ENCODE measurements at places on chromosomes 5 and 9. TPM values are rescaled to one million over a fixed set of nuclear protein-coding genes. Genes with fewer than 3 reads are reported as not detected.

CARD9 gene
- total RNA-seq = 0.17 TPM

TNFAIP8 gene
- 7.6 TPM for total RNA-seq

ADAMTSL1 gene
- total RNA-seq = 11.7 TPM

DMRTA1 gene
- total RNA-seq = 1.4 TPM

SLC6A19 gene
- total RNA-seq = not detected

AQP3 gene
- total RNA-seq = 15.9 TPM

ISL1 gene
- total RNA-seq = 4.6 TPM

PCDHGA3 gene
- 10.3 TPM for total RNA-seq
